ENCODE measurements at places on chromosomes 1 and 21. TPM values are rescaled to one million over a fixed set of nuclear protein-coding genes. Genes with fewer than 3 reads are reported as not detected.

GRCh38 chr1:197519741-197520334 is 251.8 kb downstream of the CRB1 start:
- no peaks in the 10 kb centered on the region for H3K4me1 ChIP-seq
- no peak overlapping the region for H3K4me3 ChIP-seq
- H3K27ac ChIP-seq = no peak overlapping the region
- no peaks in the 10 kb centered on the region for H3K36me3 ChIP-seq
- H3K27me3 ChIP-seq = no peaks in the 10 kb centered on the region

The CSTB gene
- total RNA-seq = 9.7 TPM

The KISS1 gene
- not detected for total RNA-seq

The DMBX1 gene
- not detected for total RNA-seq

GRCh38 chr1:155125946-155126555 is 1.6 kb upstream of the EFNA1 start:
- H3K27me3 ChIP-seq = no peaks in the 10 kb centered on the region
- peak; percentile 89 for DNase-seq
- H3K4me1 ChIP-seq = peaks cover 43% of the 10 kb centered on the region
- peak overlapping the region; percentile 65 for H3K4me3 ChIP-seq
- peak overlapping the region; percentile 87 for H3K27ac ChIP-seq

The UBE2U gene
- not detected for total RNA-seq

DNA sequence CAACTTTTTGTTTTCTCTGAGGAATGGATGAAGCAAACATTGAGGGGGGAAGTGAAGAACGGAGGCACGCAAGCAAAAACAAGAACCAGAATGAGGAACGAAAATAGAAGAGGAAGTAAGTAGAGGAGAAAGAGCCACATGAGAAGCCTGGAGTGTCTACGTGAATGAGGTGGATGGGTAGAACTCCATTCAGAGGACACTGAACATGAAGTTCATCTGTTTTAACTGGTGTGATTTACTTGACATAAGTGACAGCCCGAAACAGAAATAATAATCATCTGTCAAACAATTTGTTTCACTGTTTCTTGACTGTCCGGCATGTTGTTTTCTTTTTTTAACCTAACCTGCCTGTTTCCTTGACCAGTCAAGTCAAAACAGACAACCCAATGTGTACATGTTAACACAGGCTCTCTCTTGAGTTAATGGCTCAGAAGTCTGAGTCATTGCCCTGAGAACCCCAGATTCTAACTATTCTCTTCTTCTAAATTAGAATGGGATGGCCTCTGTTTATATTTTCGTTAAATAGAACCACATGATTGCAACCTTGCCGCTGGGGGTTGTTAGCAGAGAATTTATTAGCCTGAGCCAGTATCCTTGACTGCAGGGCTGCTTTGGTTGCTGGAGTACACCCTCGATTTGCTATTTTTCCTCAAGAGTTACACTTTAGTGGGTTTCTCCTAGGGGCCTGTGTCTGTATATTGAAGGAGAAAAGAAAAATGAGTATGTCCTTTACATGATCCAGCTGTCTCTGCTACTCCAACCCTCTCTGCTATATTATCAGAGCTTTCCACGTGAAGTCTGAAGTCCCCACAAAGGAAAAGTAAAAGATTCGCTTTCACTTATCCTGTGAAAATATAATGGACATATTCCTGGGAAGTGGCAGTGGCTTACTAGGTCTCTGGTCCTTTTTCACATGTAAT is 151.7 kb downstream of the ZC3H11B start:
- H3K27ac ChIP-seq = peak overlapping the region; percentile 41
- no peaks in the 10 kb centered on the region for H3K27me3 ChIP-seq
- H3K4me3 ChIP-seq = no peak overlapping the region
- H3K36me3 ChIP-seq = no peaks in the 10 kb centered on the region
- DNase-seq = no peak
- no peaks in the 10 kb centered on the region for H3K4me1 ChIP-seq

DNA sequence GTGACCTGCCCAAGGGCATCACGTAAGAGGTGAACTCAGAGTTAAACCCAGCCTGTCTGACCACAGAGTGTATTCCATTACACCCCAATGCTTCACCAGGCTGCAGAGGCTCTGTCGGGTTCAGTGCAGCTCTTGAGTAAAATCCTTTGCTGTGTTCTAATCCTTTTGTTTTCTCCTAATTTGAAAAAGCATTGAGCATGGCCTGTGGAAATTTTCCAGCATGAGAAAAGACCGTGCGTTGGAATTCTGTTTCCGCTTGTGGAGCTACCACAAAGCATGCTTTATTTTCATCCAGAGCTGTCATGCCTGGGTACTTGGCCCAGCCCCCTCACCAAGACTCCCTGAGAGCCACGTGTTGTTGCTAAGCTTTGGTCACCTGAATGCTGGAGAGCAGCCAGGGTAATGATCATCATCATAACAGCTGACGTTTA is 317.6 kb downstream of the PRDM2 start:
- H3K4me3 ChIP-seq = no peak overlapping the region
- H3K36me3 ChIP-seq = no peaks in the 10 kb centered on the region
- no peak for DNase-seq

The C1orf50 gene
- 6.9 TPM for total RNA-seq

The OR2L3 gene
- total RNA-seq = not detected

The C1orf185 gene
- total RNA-seq = not detected

GRCh38 chr1:14980621-14981218 is 172.8 kb upstream of the TMEM51 start:
- no peaks in the 10 kb centered on the region for H3K36me3 ChIP-seq
- no peak overlapping the region for H3K27ac ChIP-seq
- no peak overlapping the region for H3K4me3 ChIP-seq
- H3K27me3 ChIP-seq = no peaks in the 10 kb centered on the region

The MEX3A gene
- 0.27 TPM for total RNA-seq

The PLA2G4A gene
- 51.0 TPM for total RNA-seq

DNA sequence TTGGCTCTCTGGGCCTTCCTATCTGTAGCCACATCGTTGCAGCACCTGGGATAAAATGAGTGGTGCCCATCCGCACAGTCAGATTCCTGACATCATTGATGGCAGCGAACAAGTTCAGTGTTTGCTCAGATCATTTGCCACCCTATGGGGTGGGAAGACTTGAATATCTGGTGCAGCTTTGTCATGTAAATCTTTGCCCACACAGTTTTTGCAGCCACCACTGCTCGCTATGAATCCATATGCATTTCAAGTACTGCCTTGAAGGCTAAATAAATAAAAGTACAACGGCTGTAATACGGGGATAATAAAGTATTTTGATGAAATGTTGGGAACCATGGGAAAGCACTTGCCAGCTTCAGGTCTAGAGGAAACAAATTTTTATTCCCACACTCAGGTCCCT is 56.3 kb upstream of the COA6 start:
- no peaks in the 10 kb centered on the region for H3K36me3 ChIP-seq
- no peaks in the 10 kb centered on the region for H3K27me3 ChIP-seq
- no peaks in the 10 kb centered on the region for H3K4me1 ChIP-seq
- H3K27ac ChIP-seq = no peak overlapping the region
- no peak for DNase-seq

The CDC7 gene
- total RNA-seq = 5.0 TPM

GRCh38 chr1:6471970-6472368 is 6.0 kb upstream of the TNFRSF25 start:
- no peak overlapping the region for H3K27ac ChIP-seq
- no peak overlapping the region for H3K4me3 ChIP-seq
- DNase-seq = no peak
- H3K4me1 ChIP-seq = no peaks in the 10 kb centered on the region

DNA sequence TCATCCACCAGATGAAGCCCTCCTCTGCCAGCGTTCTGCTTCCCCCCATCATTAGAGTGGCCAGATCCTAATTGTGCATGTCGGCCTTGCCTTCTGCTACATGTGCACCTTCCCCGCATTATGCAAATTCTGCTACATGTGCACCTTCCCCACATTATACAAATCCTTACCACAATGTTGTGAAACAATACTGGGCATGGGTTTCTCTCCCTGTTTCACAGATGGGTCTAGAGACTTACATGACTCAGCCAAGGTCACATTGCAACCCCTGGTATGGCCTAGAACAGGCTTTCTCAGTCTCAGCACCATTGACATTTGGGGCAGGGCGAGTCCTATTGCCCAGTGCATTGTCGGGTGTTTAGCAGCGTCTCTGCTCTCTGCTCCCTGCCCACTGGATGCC is 1.0 kb upstream of the CELA2A start:
- H3K4me1 ChIP-seq = no peaks in the 10 kb centered on the region
- H3K36me3 ChIP-seq = no peaks in the 10 kb centered on the region
- H3K27me3 ChIP-seq = no peaks in the 10 kb centered on the region
- DNase-seq = no peak

DNA sequence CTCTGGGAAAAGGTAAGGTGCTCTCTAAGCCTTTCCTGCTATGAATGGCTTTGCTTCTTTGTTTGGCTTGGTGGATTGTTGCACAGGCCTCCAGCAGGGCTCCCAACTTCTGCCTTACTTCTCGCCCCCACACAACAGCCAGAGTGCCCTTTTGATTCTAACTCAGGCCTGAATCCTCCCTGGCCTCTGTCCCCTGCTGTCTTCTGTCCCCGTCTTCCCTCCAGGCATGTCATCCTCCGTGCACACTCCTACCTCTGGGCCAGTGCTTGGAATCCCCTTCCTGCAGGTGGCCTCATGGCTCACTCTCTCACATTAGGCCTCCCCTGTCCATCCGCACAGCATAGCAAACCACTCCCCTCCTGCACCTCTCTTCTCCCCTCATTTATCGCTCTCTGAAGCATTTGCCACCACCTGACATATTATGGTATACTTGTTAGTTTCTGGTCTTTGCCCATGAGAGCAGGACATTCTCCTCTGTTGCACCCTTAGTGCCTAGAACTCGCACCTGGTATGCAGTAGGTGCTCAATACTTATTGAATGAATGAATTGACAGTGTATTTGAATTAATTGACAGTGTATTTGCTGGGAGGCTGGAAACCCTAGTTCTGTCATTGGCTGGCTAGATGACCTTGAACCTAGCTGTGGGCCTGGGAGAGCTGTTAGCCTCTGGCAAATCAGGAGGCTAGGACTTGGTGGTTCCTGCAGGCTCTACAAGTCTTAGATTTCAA is 2.9 kb downstream of the ZDHHC18 start:
- no peak overlapping the region for H3K4me3 ChIP-seq
- H3K36me3 ChIP-seq = peaks cover 20% of the 10 kb centered on the region
- H3K27ac ChIP-seq = no peak overlapping the region
- no peak for DNase-seq

GRCh38 chr21:46124083-46124925 is 26.4 kb downstream of the COL6A2 start:
- H3K27me3 ChIP-seq = no peaks in the 10 kb centered on the region
- H3K27ac ChIP-seq = peak overlapping the region; percentile 6
- peaks cover 69% of the 10 kb centered on the region for H3K36me3 ChIP-seq
- no peak overlapping the region for H3K4me3 ChIP-seq

The OLIG2 gene
- total RNA-seq = not detected

The CD2 gene
- 0.36 TPM for total RNA-seq

The ZBTB37 gene
- total RNA-seq = 8.0 TPM

The GJA5 gene
- 2.8 TPM for total RNA-seq

The CYP4B1 gene
- total RNA-seq = 24.4 TPM

- no peak overlapping the region for H3K4me3 ChIP-seq
- no peak overlapping the region for H3K27ac ChIP-seq
- no peaks in the 10 kb centered on the region for H3K4me1 ChIP-seq
These were observed 84.4 kb upstream of the CXADR start for GRCh38 chr21:17428484-17428869.

The WNT2B gene
- 4.2 TPM for total RNA-seq

- H3K27me3 ChIP-seq = no peaks in the 10 kb centered on the region
- peaks cover 4% of the 10 kb centered on the region for H3K4me1 ChIP-seq
- no peaks in the 10 kb centered on the region for H3K36me3 ChIP-seq
- H3K27ac ChIP-seq = no peak overlapping the region
These were observed 3.3 kb upstream of the NECTIN4 start for GRCh38 chr1:161092621-161093028.

The IRF6 gene
- total RNA-seq = 0.41 TPM

GRCh38 chr1:112818990-112819689 is 104.0 kb upstream of the PPM1J start:
- H3K4me1 ChIP-seq = no peaks in the 10 kb centered on the region
- no peaks in the 10 kb centered on the region for H3K36me3 ChIP-seq
- no peak overlapping the region for H3K27ac ChIP-seq
- no peak for DNase-seq
- H3K27me3 ChIP-seq = no peaks in the 10 kb centered on the region

DNA sequence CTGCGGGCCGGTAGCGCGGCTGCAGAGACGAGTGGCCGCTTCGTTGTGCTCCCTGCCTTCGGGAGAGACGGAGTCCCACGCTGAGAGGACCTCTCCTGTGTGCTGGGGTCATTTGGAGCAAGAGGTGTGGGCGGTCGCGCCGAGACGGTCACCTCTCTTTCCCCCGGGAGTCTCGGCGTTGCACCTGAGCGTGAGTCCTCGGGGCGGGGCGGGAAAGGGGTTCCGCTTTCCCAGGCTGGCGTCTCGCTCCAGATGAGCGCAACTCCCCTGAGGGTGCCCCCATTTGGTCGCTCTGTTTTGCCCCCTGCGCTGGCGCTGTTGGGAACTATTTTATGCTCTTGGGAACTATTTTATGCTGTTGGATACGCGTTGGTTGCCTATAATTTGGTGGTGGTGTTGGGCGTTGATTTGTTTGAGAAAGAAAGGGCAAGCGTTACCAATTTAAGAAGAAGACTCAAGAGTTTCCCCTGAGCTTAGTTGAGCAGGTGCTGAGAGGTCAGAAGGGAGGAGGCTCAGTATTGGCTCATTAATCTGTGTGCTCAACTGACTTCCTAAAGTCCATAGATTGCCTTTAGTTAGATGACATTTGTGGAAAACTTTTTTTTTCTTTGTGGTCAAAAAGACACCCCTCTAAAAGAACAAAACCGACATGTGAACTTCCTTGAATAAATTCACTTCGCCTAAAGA is 683 bp downstream of the LRRC8B start:
- peak overlapping the region; percentile 81 for H3K27ac ChIP-seq
- H3K27me3 ChIP-seq = no peaks in the 10 kb centered on the region
- no peaks in the 10 kb centered on the region for H3K36me3 ChIP-seq
- H3K4me1 ChIP-seq = no peaks in the 10 kb centered on the region
- H3K4me3 ChIP-seq = peak overlapping the region; percentile 75

All from sigmoid colon (tissue), 7 donors.